A673 (cell line): ENCODE measurements at places on chromosomes 5 and 9. TPM values are rescaled to one million over a fixed set of nuclear protein-coding genes. Genes with fewer than 3 reads are reported as not detected.

DNA sequence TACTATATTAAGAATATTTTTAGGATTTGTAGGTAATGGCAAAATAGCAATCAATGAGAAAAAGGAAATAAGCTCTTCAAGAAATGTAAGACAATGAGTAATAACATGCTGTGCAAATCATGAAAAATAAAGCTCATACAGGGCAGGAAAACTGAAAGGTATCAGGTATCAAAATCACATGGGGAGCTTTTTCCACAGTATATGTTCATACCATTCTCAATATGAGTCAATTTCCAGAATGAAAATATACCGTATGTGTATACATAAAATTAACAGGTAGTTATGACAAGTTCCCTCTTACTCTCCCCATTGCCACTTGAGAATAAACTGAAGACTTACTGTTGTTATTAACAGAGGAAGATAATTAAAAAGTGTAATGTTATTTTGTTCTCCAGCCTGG lies 35.9 kb downstream of the EFCAB9 start:
- DNase-seq = no peak

DNA sequence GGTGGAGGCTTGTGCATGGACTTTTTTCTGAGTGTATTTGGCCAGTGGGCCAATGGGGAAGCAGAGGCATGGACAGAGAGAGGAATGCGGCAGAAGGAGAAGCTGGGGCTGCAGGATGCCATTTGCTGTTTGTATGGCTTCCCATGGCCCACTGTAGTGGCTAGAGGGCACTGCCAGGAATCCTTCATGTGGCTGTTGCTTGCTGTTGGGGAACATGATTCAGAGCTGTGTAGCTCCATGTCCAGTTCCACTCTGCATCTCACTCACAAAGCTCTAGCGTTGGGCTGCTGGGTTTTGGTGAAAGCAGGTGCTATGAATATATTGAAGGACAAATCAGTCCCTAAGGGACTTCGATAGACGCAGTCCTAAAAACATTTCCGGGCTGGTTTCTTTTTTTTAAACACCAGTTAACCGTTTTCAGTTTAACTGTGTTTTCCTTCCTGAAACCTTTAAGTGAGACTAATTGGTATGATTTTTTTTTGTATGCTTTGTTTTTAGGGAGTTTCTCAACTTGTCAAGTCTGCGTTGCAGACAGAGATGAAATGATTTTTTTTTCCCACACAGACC lies 51.3 kb downstream of the SLC22A5 start:
- peak; percentile 80 for DNase-seq

GRCh38 chr5:79030663-79031484 lies 38.6 kb downstream of the DMGDH start:
- no peak for DNase-seq

The OLFML2A gene
- total RNA-seq = 1.4 and 2.9 TPM in 2 replicates

DNA sequence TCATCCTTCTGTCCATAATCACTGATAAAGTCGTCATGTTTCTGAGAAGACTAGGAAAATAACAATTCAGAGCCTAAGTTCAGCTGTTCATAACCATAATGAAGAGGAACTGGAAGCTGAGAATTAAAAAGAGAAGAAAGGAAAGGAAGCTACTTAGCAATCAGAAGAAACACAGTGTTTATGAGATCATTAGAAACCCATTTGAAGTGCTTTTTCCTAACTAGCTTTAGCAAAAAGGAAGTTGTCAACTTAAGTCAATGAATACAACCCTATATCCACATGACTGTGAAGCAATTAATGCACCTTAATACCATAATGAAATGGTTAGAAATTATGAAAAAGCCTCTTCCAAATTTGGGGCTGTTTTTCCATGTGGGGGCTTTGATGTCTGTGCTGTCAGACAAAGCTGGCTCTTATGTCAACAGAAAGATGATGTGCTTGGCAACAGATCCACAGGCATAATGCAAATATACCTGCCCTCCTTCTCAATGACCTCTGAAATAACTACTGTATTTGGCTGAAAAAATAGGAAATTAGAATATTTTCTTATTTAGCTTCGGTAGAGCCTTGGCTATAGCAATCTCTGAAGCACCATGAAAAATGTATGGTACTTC lies 463.5 kb downstream of the RASEF start:
- DNase-seq = no peak

GRCh38 chr5:159053216-159053615 lies 46.5 kb downstream of the EBF1 start:
- no peak for DNase-seq

DNA sequence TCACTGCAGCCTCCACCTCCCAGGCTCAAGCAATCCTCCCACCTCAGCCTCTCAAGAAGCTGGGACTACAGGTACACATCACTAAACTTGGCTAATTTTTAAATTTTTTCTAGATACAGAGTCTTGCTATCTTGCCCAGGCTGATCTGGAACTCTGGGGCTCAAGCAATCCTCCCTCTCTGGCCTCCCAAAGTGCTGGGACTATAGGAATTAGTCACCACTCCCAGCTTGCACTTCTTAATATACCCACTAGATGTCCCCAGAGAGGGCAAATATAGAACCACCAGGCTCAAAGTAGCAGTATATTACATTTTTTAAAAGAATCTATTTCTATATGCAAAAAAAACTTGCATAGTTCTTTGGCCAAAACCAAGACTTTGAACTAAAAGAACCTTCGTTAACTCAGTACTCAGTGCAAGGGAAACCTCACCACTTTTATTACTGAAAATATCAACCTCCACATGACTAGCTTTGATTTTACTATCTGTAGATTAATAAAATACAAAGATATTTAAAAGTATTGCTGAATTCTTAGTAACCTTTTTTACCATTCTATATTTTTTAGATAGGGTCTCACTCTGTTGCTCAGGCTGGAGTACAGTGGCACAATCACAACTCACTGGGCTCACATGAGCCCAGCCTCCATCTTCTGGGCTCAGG lies 25.8 kb upstream of the HSD17B3 start:
- DNase-seq = peak; percentile 71

DNA sequence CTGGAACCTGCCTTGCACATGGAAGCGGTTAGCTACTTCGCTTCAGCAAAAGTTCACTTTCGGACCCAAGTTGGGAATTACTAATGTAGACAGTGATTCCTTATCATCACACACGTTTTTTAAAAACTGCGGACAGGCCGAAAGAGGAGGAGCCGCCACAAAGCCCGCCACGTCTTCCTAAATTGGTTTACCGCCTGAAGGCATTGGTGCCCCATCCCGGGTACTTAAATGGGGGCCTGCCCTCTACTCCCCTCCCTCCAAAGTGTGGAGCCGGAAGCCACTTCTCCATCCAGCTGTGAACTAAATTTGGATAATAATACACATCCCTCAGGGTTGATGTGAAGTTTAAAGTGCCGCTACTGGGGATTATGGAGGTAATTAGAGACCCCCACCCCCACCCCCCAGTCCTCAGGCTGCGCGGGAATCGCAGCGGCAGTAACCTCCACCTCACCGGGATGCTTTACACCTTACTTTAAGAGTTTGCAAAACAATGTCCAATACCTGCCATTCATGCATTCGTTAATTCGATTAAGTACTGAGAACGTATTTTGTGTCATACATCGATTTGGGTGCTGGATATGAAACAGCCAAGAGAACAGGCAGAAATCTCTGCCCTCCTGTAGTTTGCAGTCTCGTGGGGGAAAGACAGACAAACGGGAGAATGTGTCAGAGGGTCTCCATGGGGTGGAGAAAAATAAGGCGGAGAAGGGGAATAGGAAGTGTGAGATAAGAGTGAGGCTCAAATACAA lies 937 bp upstream of the MACROH2A1 start:
- peak; percentile 33 for DNase-seq
